Glutamatergic neuron (in vitro differentiated cells): ENCODE measurements at places on chromosomes 13 and 19. TPM values are rescaled to one million over a fixed set of nuclear protein-coding genes. Genes with fewer than 3 reads are reported as not detected.

DNA sequence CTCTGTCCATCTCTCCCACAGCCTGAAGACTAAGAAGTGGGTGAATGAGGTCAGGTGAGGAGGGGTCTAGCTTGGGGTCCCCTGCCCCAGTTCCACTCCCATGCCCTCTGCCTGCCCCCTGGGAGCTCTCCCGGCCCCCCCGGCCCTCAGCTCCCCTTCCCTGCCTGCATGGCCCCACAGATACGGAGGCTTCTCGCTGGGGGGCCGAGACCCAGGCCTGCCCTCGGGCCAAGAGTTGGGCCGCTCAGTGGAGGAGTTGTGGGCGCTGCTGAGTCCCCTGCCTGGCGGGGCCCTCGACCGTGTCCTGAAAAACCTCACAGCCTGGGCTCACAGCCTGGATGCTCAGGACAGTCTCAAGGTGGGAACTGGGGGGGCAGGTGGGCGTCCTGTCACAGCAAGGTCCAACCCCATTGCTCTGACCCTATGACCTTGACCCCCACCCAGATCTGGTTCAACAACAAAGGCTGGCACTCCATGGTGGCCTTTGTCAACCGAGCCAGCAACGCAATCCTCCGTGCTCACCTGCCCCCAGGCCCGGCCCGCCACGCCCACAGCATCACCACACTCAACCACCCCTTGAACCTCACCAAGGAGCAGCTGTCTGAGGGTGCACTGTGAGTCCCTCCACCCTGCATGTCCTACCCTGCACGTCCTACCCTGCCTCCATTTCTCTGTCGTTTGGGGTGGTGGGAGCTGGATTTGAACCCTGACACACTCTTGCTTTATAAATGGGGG is 10.9 kb upstream of the ARHGAP45 start:
- H3K4me1 ChIP-seq = no peaks in the 10 kb centered on the region
- no peak overlapping the region for H3K27ac ChIP-seq
- DNase-seq = no peak
- H3K36me3 ChIP-seq = peaks cover 25% of the 10 kb centered on the region
- H3K4me3 ChIP-seq = no peak overlapping the region

Gene LRRC63
- not detected for total RNA-seq

Gene SPTBN4
- 161 TPM for total RNA-seq

Gene ZNF229
- 15.2 TPM for total RNA-seq

- no peak for DNase-seq
- H3K4me1 ChIP-seq = peaks cover 1% of the 10 kb centered on the region
- no peaks in the 10 kb centered on the region for H3K36me3 ChIP-seq
- H3K27me3 ChIP-seq = peaks cover 3% of the 10 kb centered on the region
These were observed 143.6 kb upstream of the SLITRK1 start for GRCh38 chr13:84025824-84026223.

Gene PALM3
- 6.7 TPM for total RNA-seq

Gene ELAVL3
- total RNA-seq = 633 TPM

GRCh38 chr13:23434491-23434890 is 989 bp upstream of the SACS start:
- no peak for DNase-seq
- H3K4me3 ChIP-seq = peak overlapping the region; percentile 96
- peaks cover 2% of the 10 kb centered on the region for H3K27me3 ChIP-seq
- H3K4me1 ChIP-seq = peaks cover 33% of the 10 kb centered on the region
- peak overlapping the region; percentile 99 for H3K27ac ChIP-seq
- H3K36me3 ChIP-seq = no peaks in the 10 kb centered on the region

- H3K4me3 ChIP-seq = no peak overlapping the region
- H3K27ac ChIP-seq = no peak overlapping the region
- DNase-seq = no peak
- H3K36me3 ChIP-seq = no peaks in the 10 kb centered on the region
- no peaks in the 10 kb centered on the region for H3K4me1 ChIP-seq
These were observed 1.8 kb downstream of the FAM187B start for GRCh38 chr19:35226748-35227147.

Gene ETV2
- total RNA-seq = 1.3 TPM

Gene RFPL4AL1
- total RNA-seq = 0.96 TPM
